ENCODE measurements at places on chromosomes 7 and 10.
A peak's percentile ranks its signal among the peaks of the same experiment; 100 is the strongest.

- DNase-seq, result no peak
Observed at GRCh38 chr7:139004321-139005090, 23.3 kb upstream of the KIAA1549 start.

DNA sequence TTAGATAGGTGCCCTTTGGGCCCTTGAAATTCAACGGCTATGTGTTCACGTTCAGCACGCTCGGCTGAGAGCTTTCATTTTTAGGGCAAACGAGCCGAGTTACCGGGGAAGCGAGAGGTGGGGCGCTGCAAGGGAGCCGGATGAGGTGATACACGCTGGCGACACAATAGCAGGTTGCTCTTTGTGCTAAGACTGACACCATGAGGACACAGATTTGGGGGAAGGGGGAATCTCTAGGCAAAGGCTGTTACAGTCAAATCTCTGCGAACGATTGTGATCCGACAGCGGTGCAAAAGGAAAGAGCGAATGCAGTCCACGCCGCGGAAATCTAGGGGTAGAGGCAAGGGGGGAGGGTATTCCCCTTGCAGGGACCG, 667 bp downstream of the KLLN start:
- no peak for DNase-seq

DNA sequence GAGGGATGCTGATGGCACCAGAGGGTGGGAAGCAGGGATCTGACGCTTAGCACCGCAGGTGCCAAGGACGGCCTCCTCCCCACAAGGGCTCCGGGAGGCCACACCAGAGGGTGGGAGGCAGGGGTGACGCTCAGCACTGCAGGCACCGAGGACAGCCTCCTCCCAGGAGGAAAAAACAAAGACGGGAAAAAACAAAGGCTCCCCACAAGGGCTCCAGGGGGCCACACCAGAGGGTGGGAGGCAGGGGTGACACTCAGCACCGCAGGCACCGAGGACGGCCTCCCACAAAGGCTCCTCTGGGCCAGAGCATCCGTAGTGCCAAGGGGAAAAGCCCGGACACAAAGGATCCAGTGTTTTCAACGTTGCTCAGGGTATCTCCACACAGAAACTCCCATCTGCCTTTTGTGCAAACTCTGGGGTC, 25.6 kb downstream of the DIP2C start:
- DNase-seq, result no peak

DNA sequence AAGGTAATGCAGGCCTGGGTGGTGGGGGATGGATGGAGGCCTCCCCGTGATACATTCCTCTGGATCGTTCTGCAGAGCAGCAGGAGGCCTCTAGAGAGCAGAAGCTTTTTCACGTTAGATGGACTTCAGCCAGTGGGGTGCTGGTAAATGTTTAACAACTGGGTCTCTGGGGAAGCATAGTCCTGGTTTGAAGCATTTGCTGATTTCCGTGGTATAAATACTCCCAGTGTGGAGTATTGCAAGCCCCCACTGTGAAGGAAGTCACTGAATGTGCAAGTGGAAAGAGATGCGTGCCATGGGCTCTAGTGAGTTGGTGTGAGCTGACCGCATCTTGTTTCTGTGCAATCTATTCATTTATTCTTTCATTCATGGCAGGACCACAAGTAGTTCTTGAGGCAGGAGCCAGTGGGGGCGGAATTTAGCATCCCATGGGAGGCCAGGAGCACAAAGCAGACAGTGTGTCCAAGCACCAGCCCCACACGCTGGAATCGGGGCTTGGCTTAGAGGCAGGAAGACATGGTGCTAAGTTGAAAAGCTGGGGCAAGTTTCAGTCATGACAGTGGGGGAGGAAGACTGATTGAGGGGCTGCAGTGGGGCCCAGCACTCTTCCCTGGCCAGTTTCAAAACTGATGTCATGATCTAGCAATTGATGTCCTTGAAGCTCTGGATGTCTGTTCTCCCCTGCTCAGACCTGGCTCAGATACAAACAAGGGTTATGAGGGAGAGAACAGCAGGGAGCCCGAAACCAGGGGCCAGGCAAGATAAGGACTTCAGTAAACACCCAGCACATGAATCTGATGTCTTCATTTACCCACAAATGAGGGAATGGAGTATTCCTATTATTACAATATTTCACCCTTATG, 280.9 kb upstream of the LYZL1 start:
- no peak for DNase-seq

DNA sequence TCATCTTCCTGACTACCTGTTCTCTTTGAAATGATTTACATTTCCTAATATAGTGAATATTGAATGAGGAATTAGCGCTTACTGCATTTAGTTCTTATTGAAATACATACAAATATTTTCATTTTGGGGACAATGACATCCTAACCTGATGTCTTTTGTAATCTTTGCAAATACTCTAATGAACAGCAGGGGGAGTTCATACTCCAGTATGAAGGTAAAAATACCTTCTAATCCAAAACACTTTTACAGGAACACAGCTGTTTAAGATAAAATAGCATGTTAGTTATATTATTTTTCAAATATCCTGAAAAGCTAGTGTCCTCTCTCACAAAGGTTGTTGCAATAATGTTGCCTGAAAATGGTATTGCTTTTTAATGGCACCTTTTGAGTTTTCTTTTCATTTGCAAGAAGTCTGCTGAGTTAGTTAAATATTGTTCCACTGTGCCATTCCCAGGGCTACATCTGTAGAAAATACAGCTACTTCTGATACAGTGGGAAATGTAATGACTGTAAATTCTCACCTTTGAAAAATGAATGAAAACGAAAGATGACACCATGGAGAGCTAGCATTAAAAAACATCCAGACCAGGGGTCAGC, 400.0 kb downstream of the PHF14 start:
- DNase-seq, result no peak

DNA sequence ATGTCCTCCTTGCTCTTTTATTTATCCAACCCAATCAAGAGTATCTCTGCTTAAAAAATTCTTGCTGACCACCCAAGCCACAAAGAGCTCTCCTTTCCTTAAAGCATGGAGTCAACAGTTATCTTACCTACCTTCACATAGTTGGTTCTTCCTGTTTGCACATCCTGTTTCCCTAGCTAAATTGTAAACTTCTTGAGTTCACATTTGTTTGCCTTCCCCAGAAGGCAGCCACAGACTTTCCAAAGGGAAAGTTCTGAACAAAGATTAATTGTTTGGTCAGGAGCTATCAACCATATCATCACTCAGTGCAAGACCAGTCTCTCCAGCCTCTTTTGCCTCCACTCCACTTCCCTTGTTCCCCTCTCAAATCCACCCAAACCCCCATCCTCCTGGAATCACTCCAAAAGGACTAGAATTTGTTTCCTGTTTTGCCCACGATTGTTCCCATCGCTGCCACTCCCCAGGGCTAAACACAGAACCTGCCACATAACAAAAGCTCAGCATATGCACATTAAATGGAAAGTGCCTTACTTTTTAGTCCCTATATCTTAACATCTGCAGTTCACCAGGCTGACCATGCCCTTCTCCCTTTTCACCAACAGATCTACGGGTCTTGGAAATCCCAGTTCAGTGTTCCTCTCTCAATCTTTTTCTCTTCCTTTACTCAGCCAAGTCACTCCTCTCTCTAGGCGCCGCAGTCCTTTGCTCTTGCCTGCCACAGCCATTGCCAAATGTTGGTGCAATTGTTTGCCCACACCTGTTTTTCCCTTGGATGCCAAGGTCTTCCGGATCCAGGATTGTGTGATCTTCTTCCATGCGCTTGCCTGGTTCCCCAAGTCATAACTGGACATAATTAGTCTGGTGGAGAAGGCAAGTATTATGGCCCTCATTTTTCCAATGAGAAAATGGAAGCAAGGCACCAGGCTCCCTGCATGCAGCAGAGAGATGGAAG, 265.5 kb downstream of the KCNMA1 start:
- DNase-seq, result no peak

DNA sequence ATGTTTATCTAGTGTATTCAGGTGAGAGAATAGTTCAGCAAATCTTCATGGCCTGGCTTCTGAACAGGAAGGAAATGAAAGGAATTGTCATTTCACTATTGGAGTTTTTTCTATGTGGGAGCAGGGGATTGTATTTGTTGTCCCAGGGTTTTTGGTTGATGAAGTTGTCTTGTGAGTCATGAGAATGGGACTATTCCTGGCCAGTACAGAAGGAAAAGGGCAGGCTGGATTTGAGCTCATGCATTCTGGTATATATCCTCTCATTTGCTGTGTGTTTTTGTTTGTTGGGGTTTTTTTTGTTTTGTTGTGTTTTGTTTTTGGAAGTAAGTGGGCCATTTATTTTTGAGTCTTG, 101.2 kb upstream of the MKLN1 start:
- no peak for DNase-seq

GRCh38 chr10:47286591-47287315, 13.2 kb upstream of the GDF10 start:
- DNase-seq, result no peak

DNA sequence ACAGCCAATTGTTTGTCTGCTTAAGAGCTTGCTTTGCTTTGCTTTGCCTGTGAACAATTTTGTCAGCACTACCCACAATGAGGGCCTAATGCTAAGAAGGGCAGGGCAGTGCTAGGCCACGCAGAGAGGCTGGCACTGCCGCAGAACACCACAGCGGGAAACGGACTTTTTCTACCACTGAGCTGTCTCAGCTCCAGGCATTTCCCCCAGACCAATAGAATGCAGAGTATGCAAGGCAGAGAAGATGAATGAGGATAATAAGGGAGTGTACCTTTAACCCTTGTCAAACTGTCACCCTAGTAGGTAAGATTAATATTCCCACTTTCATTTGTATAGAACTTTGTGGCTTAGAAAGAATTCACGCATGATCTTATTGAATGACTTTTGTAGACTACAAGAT, 104.5 kb downstream of the SH3PXD2A start:
- DNase-seq, result no peak

GRCh38 chr7:36306722-36307121, 82.9 kb upstream of the ANLN start:
- no peak for DNase-seq

- peak; percentile 12 for DNase-seq
Observed at GRCh38 chr10:45418417-45418848, 44.4 kb downstream of the ALOX5 start.

DNA sequence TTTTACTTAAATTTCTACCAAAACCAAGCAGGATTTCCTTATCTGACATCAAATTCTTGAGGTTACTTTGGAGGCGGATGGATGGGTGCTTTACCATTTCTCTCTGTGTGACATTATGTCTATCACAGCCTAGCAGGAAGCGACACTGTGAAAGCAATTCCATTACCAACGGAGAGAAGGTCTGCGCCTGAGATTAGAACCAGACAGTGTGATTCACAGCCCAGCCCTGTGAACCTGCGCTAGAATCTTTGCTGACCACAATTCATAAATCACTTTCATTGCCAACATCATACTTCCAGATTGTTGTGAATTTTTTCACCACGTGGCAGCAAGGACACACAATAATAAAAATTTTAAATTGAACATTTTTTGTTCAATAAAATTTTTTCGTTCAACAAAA, 126.5 kb downstream of the CUBN start:
- peak; percentile 37 for DNase-seq

- no peak for DNase-seq
Observed at GRCh38 chr7:28729281-28729680, 228.8 kb downstream of the TRIL start.

DNA sequence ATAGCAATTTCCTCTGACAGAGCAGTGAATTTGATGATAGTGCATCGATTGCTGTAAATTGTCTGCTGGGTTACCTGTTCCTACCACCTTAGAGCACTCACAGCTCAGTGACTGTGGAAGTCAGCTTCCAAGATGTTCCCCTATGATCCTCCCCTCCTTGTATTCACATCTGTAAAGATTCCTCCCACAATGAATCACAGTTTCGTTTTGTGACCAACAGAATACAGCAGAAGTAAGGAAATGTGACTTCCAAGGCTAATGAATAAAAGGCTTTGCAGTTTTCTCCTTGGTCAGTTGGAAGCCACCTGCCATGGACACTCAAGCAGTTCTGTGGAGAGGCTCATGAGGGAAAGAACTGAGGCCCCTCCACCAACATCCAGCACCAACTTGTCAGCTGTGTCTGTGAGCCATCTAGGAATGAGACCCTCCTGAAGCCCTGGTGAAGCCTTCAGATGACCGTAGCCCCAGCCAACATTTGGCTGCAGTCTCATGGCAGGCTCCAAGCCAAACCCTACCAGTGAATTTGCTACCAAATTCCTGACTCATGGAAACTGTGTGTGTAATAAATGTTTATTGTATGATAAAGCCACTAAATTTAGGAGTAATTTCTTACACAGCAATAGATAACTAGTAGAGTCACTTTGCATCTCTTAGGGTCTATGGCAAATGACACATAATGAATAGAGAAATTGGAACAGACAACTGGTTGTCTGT, 309.5 kb upstream of the NPVF start:
- DNase-seq, result no peak

DNA sequence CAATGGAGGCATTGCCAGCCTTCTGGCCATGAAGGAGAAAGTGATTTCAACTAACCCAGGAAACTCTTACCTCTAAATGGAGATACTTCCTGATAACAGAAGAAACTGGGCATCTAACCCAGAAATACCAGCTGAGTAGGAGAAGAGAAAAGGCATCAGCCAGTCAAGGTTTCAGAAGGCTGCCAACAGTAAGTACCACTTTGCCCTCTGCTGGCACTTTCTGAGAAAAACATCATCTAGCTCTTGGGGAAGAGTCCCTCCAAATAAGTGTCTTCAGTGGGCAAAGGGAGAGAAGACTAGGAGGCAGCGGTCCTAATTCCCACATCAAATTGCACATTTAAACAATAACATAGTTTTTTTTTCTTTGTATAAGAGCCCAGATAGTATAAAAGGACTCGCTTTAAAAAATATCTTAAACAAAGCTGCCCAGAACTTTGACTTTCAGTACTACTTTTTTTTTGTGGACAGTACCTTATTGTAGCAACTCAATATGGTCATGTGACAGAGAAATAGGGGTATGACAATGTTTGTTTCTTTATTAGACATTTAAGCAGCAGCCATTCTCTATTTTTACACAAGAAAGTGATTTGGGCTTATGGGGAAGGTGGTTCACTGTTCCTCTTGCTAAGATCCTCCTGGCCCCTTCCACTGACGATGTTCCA, 157.3 kb downstream of the CTTNBP2 start:
- no peak for DNase-seq

DNA sequence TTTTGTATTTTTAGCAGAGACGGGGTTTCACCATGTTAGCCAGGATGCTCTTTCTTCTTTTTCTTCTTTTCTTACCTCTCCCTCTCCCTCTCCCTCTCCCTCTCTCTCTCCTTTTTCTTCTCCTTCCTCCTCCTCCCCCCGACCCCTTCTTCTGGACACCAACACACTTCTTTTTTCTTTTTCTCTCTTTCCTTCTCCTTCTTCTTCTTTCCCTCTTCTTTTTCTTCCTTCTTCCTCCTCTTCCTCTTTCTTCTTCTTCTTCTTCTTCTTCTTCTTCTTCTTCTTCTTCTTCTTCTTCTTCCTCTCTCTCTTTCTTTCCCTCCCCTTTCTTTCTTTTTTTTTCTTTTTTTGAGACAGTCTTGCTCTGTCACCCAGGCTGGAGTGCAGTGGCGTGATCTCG, 14.0 kb downstream of the MMD2 start:
- DNase-seq, result no peak

DNA sequence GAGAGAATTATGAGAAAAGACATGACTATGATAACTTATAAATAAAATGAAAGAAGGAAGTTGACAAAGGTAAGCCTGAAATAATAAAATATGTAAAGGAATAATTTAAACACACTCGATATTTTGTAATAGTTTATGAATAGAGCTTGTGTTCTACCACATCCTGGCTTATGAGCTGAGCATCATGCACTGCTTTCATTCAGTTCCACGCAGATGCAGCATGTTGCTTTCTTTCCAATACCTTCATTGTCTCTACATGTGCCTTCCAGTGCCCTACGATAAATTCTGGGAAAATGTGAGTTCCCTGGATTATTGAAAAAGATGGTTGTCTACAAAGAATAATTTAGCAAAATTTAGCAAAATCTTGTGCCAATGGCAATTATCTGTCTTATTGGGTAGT, 398.9 kb upstream of the SEMA3C start:
- no peak for DNase-seq

GRCh38 chr10:90723416-90724068, 134.3 kb downstream of the HTR7 start:
- no peak for DNase-seq
